T-helper 1 cell (primary cell): ENCODE measurements at places on chromosomes 4 and X.

GRCh38 chr4:8818063-8818881 lies 53.4 kb downstream of the HMX1 start:
- DNase-seq: no peak

- DNase-seq: no peak
These were observed 173.7 kb upstream of the FAT4 start for GRCh38 chr4:125140966-125141495.

DNA sequence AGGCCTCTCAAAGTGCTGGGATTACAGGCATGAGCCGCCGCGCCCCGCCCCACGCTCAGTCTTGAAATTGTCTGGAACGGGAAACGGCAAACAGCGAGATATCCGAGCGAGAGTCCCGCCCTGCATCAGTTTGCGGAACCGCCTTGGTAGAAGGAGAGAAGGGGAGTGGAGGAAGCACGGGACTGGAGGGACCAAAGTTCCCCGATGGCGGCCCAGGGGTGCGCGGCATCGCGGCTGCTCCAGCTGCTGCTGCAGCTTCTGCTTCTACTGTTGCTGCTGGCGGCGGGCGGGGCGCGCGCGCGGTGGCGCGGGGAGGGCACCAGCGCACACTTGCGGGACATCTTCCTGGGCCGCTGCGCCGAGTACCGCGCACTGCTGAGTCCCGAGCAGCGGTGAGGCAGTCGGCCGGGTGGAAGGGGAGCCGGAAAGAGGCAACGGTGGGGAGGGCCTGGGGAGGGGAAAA lies at the start of gene BST1:
BST1 (plus strand) TSS at position 125 of the 463 bp plus-strand sequence; CDS start at position 205, 80 bp downstream.
- DNase-seq: no peak

DNA sequence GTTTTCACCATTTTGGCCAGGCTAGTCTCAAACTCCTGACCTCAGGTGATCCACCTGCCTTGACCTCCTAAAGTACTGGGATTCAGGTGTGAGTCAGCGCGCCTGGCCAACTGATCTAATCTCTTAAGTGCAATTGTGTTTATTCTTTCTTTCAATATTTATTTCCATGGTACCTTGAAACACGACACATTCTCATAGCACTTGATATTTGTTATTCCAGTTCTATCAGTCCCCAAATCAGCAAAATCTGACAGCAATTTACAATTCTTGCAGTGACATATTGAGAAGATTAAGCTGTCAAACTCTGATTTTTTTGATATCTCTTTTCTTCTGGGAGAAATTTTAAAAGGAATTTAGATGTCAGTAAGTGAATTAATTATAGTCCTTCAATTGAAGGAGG lies 218.1 kb upstream of the FAT4 start:
- DNase-seq: no peak

- no peak for DNase-seq
These were observed 39.8 kb upstream of the TADA2B start for GRCh38 chr4:7003176-7003878.

- no peak for DNase-seq
These were observed 73.9 kb downstream of the FAT4 start for GRCh38 chr4:125388613-125389012.

DNA sequence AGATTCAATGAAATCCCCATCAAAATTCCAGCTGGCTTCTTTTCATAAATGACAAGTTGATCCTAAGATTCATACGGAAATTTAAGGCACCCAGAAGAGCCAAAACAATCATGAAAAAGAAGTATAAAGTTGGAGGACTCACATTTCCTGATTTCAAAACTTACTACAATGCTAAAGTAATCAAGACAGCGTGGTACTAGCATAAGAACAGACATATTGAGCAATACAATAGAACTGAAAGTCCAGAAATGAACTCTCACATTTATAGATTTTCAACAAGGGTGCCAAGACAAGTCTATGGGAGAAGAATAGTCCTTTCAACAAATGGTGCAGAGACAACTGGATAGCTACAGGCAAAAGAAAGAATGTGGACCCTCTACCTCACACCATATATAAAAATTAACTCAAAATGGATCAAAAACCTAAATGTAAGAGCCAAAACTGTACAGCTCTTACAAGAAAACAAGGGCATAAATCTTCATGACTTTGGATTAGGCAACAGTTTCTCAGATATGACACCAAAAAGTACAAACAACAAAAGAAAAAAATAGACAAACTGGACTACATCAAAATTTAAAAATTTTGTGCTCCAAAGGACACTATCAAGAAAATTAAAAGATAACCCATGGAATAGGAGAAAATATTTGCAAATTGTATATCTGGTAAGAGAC lies 28.5 kb downstream of the SASH3 start:
- DNase-seq: no peak

- DNase-seq: no peak
These were observed 1.0 kb downstream of the GPR50 start for GRCh38 chrX:151177141-151178027.

DNA sequence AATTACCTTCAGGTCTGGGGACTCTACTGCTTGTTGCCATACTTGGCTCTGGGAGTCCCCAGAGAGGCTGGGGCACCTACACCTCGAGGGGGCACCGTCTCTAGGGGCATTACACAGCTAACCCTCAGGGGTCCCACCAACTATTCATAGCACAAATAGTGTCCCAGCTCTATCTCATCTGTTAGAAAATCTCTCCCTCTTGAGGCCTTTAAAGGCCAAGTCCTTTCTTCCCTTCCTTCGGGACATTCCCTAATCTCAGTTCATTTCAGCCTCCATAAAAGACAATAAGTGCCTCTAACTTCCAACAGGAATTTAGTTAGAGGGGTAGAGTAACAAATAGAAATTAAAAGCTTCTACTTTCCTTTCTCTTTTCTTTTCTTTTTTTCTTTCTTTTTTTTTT lies 55.8 kb upstream of the SORBS2 start:
- no peak for DNase-seq

GRCh38 chr4:105451346-105451745 lies 22.5 kb downstream of the PPA2 start:
- no peak for DNase-seq
